ENCODE measurements at places on chromosomes 4 and X.

DNA sequence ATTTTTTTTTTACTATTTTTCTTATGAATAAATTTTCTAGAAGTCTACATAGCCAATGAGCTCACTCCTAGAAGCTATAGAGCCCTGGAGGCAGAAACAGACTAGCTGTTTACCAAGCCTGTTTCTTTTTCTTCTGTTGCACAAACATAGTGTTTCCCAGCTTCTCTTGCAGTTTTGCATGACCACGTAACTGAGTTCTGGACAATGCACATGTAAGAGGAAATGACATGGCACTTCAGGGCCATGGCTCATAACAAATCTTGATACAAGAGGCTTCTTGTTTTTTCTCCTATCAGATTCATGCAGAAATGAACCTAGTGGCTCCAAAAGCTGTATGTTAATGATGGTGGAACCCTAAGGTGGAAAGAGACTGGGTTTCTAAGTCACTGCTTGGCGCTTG, 127.4 kb downstream of the ZNF330 start:
- no peak for DNase-seq

DNA sequence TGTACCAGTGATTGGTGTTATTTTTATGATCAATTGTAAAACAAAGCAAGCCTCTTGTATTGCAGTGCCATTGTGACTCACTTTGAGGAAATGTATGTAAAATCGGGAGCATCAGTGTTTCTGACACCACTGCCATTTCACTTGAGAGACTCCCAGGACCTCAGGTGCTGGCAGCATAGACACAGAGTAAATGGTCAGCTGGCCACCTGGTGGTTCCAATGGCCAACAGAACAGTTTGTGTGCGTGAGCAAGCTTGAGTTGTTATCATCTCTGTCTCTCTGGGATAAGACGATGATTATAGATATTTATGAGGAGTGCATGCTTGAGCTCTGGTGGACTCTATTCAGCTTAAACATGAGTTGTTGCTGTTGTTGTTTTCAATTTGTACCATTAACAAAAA, 356.6 kb downstream of the GUCY2F start:
- DNase-seq, result no peak

- DNase-seq, result no peak
Observed at GRCh38 chr4:10623241-10623640, 61.3 kb downstream of the CLNK start.

DNA sequence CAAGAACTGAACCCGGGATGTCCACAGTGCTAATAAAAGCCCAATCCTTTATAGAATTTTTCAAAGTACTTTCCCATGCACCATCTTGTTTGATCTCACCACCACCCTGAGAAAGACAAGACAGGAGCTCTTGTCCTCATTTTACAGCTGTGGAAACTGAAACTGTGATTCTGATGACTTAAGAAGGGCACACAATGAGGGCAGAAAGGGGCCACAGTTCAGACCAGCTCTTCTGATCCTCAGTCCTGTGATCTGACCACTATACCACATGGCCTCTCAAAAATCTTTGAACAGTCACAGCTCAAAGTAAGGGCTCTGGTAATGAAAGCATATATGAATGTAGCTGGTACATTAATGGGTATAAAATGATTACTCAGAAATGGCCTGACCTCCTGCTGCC, 127.3 kb upstream of the CPEB2 start:
- DNase-seq, result no peak

GRCh38 chr4:94507281-94507680, 55.5 kb downstream of the PDLIM5 start:
- DNase-seq, result no peak

DNA sequence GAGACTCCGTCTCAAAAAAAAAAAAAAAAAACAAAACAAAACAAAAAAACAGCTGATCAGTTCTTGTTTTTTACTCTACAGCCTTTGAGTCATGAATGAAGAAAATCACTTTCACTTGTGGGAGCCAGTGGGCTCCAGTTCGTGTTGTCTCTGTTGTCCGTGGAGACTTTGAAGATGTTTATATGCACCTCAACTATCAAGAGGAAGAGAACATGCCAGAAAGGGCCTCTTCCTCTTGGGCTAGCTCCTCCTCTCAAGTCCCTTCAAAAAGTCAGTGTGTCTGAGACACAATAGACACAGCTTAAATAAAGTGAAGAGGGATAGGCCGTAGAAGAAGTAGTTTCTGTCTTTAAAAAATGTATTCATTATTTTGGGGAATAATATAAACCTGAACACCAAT, 182.7 kb downstream of the KDR start:
- no peak for DNase-seq

DNA sequence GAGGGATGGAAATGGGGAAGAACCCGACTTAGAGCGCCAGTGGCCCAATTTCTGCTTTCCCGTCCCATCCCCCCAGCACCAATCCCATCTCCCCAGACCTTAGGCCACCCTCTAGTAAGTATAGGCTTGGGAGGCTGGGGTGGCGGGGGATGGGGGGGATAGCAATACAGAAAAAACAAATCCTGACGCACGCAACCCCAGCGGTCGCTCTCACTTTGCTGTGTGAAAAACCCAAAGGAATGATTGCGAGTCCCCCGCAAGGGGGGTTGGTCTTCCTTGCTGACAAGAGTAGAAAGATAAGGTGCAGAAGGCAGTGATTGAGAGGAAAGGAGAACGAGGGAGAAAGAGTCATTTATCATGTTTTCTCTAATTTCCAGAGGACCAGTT, 863 bp downstream of the CPE start:
- no peak for DNase-seq

DNA sequence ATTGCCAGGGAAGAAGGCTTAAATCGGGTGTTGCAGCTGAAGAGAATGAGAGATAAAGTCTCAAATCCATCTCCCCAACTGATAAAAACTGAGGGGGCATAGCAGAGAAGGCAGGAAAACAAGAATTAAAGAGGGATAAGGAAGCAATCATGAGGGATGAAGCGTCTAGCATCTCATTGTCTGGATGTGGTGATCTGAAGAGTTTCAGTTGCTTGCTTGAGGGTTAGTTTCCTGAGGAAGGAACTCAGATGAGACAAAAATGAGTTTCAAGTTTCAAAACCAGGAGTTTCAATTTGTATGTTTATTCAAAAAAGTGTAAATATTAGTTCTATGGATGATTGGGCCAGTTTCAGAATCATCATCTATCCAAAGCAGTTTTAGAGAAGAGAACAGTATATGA, 496.9 kb downstream of the RAB28 start:
- DNase-seq, result no peak

DNA sequence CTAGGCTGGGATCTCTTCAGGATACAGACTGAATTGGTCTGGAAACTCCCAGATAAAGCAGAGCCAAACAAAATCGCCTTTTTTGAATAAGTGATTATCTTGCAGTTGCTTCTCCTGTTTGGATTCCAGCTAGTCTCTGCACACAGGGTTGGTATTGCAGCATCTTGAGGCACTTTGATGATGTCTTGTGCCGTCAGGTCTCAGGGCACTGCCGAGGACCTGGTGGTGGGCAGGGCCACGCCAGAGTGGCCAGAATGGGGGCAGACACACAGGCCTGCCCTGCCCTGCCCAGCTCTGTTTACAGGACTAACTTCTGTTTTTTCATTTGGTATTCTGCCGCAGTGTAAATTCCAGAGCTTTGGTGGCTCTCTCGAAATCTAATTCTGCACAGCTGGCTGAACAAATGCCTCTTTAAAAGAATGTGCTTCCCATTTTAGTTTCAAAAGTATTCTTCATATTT, 276.1 kb downstream of the NR3C2 start:
- no peak for DNase-seq

GRCh38 chr4:82780752-82781231, 17.8 kb downstream of the SCD5 start:
- DNase-seq, result no peak

- no peak for DNase-seq
Observed at GRCh38 chr4:6916587-6917460, 7.2 kb downstream of the TBC1D14 start.

DNA sequence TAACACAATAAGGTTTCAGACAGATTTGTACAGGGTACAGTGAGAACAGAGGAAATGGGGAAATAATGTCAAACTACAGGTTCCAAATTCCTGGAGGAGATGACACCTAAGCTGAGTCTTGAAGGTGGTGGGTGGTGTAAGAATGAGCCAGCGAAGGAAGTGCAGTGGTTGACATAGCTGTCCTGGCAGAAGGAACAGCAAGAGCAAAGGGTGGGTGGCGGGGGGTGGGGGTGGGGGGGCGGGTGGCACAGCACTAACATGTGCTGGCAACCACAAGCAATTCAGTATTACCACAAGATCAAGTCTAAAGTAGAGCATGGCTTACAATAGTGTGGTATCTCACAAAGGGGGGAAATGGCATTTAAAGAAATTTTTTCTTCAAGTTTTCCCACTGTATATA, 13.1 kb upstream of the G3BP2 start:
- DNase-seq, result no peak

GRCh38 chrX:110322603-110323002, 4.7 kb upstream of the AMMECR1 start:
- DNase-seq, result no peak

DNA sequence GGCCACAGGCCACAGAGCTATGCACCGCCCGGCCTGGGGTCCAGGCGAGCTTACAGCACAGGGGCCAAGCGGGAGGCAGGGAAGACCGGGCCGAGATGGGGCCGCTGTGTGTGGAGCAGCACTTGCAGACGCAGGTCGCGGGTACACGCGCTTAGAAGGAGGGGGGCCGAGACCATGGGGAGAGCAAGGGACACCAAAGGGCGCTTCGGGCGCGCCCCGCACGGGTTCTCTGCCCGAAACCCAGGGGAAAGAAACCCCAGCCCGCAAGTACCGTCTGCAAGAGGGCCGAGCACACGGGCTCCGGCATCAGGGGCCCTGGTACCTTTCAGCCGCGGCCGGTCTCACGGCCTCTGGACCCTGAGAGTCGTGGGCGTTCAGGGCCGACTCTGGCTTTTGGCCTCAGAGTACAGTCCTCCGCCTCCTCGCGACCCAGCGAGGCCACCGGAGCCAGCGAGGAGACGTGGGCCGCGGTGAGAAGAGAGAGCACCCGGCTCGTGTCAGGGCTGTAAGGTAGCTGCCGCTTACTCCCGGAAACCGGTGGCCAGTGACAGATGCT, 342 bp downstream of the EOLA2 start:
- DNase-seq, result peak; percentile 5

GRCh38 chr4:57966987-57967760, 857.0 kb upstream of the IGFBP7 start:
- no peak for DNase-seq

- DNase-seq, result no peak
Observed at GRCh38 chr4:149296084-149296483, 519.6 kb downstream of the IQCM start.

DNA sequence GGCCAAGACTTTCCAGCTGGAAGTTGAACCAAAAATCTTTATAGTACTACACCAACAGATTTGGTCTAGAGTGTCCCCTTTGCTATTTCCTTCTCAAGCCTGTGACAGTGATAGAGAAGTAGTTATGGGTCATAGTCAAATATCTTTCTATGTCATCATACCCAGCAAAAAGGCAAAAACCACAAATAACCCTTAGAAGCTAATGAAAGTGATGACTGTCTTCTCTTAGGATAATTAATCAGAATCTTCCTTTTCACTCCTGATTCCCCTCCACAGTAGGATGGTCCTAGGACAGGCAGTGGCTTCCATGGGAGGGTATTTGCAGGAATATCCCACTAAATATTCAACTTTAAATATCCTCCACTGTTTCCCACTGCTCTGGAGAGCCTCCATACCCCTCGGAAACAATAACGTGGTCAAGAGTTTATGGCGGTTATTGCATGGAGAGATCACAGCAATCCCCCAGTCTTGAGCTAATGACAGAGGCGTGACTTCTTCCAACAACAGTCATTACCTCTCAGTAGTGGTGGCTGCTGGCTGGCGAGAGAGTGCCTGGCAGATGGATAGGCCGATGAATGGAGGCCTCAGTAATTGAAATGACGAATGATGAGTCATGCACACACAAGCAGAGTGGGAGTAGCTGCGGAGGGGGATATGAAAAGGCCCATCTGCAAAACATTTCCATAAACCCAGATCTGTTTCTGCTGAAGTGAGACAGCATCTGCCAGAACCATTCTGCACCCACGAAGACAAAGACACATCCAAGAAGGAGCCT, 154.9 kb downstream of the STK32B start:
- no peak for DNase-seq

DNA sequence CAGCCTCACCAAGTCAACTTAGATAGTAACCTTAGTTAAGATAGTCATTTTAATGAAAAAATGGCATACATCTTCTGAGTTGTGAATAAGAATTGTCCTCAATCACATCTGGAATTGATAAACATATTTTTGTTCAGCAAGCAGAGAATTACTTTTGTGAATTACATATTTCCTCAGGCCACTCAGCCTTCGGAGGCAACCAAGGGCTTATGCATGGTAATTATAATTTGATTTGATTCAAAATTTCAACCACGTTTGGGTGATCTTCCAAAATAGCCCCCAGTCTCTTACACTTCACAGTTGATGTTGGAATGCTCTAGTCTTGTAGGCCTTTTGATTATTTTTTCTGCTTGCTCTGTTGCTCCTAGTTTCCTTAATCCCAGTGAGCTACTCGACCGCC, 63.4 kb downstream of the GALNTL6 start:
- DNase-seq, result no peak

GRCh38 chr4:14880805-14881204, 121.5 kb upstream of the CPEB2 start:
- DNase-seq, result no peak

- no peak for DNase-seq
Observed at GRCh38 chr4:182968917-182969650, 51.9 kb upstream of the DCTD start.

DNA sequence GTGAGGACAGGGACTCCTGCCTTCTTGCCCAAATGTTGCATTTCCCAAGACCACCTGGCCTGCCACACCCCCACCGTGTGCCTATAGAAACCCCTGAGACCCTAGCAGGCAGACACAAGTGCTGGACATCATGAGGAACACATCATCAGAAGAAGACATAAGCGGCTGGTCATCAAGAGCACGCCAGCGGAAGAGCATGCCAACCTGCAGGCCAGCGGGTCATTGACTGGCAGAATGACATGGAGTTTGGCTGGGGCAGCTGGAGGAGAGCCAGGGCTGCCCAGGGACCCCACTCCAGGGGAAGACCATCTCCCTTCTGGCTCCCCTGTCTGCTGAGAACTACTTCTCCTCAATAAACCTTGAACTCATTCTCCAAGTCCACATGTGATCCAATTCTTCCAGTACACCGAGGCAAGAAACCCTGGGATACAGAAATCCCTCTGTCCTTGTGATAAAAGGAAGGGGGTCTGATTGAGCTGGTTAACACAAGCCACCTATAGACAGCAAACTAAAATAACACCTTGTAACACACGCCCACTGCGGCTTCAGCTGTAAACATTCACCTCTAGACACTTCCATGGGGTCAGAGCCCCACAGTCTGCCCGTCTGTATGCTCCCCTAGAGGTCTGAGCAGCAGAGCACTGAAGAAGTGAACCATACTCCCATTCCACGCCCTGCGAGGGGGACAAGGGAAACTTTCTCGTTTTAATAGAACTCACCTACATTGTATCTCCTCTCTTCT, 164.8 kb upstream of the EMCN start:
- DNase-seq, result no peak

- DNase-seq, result no peak
Observed at GRCh38 chrX:7179446-7179845, 31.5 kb upstream of the PUDP start.

- DNase-seq, result peak; percentile 76
Observed at GRCh38 chr4:4860600-4861389, 1.3 kb downstream of the MSX1 start.

Data from endothelial cell (in vitro differentiated cells).